KBM-7 (cell line): ENCODE measurements at places on chromosomes 6 and 20.

DNA sequence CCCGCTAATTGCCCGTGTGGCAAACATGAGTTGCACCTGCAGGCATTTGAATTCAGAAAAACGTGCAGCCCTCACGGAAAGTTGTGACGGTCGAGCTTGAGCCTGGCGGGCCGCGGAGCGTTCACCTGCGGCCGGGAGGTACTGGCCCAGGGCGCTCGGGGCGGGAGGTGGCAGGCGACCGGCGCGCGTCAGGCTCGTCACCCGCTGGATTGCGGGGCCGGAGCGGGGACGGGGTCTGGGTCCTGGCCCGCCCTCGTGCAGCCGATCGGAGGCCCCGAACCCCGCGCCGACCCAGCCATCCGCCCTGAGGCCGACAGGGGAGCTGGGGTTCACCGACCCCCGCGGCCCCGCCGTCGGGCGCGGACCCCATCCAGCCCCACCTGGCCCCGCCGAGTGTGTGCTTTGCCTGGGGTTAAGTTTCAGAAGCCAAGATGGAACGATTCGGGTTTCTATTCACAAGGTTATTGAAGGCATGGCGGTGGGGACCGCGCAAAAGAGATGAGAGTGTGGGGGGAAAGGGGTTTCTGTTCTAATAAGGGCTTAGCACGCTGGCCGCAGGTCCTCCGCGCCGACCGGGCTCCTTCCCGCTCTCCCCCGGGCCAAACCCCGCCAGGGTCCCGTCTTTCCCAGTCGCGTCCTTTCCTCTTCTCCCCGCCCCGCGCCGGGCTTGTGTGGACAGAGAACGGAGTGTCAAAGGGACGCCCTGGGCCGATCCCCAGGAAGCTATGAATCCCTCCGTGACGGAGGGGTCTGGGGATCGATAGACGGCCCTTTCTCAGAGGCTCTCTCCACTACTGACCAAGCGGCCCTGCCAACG lies 1.6 kb upstream of the HEY2 start:
- DNase-seq, result peak; percentile 32

- no peak for DNase-seq
Observed at GRCh38 chr6:40983752-40984151, 55.3 kb downstream of the UNC5CL start.

DNA sequence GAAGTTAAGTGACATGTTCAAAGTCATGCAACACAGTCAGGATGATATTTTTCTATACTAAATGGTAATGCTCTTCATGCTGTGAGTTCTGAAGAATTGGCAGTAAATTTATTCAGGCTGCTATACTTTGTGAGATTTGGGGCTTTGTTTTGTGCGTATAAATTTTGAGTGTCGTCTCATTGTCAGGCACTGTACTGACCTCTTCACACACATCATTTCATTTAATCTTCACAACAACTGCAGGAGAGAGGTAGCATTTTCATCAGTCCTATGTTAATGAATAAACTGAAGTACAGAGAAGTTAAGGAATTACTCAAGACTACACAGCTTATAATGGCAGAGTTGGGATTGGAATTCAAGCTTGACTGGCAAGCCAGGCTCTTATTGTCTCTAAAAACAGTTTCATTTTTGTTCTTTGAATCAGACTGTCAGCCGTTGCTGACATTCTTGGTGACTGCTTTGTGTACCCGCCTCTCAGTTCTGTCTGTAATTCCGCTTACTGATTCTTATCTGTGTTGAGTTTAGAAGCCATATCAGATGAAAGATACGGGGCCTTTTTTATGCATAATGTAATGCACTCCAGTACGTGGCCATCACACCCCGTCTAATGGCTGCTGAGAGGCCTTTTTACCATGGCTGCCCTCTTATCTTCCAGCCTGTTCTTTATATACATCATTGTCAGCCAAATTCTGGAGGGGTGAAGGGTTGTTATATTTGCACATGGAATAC lies 274.9 kb downstream of the UTRN start:
- DNase-seq, result peak; percentile 65

GRCh38 chr20:49140411-49140810 lies 47.7 kb downstream of the STAU1 start:
- no peak for DNase-seq

DNA sequence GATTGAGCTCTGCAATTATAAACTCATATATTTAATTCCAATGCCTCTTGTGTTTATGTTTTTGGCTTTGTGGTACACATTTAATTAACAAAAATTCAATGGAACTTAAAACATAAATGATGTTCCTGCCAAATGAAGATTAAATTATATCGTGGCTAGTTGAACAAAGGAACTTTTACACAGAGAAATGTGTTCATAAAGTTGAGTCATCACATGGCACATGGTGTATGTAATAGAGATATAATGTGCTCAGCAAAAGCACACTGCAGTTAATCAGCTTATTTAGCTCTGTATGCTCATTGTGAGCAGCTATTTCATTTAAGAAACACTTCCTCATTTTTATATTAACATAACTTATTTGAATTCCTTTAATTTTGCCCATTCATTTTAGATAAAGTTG lies 1295.6 kb upstream of the CITED2 start:
- DNase-seq, result no peak

GRCh38 chr6:170248111-170248805 lies 42.6 kb downstream of the DLL1 start:
- no peak for DNase-seq

DNA sequence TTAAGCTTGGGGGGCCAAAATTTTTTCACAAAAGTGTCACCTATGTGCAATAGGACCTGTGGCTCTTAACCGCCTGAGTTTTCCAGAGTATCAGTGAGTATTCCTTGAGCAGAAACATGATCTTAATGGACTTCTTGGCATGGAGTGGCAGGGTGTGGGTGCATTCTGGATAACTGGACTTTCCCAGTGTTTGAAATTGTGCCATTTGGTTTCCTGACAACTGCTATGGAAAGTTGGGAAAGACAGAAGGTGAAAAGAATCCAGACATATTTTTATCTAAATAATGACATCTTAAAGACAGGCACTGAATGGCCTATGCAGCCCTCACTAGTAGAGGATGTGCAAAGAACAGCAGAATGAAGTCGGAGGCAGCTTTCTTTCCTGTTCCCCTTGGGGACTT lies 34.3 kb upstream of the ADTRP start:
- no peak for DNase-seq

DNA sequence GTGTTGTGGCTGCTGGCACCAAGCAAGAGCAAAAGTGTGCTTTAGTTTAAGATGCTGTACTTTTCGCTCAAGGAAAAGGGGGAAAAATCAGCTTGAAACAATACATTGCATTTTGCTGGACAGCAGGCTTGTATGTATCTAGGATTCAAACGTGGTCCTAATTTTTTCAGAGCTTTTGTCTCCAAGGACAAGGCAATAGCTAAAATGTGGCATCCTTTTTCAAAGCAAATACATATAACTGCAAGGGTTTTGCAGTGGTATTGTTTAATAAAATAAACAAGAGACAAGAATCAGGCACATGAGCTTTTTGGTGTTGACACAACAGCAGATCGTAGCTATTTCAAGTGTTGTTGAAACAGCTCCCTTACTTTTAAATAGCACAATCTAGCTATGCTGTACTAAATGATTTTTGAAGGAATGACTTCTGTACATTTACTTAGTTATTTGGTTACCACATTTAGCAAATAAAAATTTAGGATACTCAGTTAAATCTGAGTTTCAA lies 137.0 kb upstream of the HEY2 start:
- no peak for DNase-seq

- DNase-seq, result no peak
Observed at GRCh38 chr6:157761331-157761921, 61.6 kb upstream of the SNX9 start.

GRCh38 chr6:113776998-113777397 lies 80.1 kb upstream of the MARCKS start:
- DNase-seq, result no peak

GRCh38 chr6:20349225-20349624 lies 52.5 kb upstream of the E2F3 start:
- DNase-seq, result no peak

DNA sequence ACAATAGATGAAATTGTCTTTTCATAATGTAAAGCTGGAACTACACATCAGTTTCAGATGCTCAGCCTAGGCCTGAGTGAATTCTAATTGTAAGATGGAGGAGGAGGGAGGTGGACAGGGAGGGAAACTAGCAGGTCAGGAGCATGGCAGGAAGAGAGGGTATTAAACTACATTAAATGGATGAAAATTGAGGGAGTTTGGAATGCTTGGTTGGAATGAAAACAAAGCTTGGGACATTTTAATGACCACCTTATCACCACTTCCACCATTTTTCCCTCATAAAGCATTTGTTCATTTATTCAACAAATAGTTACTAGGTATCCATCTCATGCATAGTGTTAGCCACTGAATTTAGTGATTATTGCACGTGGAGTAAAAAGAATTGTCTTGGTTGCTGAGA lies 65.0 kb downstream of the KIZ start:
- no peak for DNase-seq

GRCh38 chr6:37556881-37557644 lies 57.4 kb upstream of the CCDC167 start:
- DNase-seq, result no peak

DNA sequence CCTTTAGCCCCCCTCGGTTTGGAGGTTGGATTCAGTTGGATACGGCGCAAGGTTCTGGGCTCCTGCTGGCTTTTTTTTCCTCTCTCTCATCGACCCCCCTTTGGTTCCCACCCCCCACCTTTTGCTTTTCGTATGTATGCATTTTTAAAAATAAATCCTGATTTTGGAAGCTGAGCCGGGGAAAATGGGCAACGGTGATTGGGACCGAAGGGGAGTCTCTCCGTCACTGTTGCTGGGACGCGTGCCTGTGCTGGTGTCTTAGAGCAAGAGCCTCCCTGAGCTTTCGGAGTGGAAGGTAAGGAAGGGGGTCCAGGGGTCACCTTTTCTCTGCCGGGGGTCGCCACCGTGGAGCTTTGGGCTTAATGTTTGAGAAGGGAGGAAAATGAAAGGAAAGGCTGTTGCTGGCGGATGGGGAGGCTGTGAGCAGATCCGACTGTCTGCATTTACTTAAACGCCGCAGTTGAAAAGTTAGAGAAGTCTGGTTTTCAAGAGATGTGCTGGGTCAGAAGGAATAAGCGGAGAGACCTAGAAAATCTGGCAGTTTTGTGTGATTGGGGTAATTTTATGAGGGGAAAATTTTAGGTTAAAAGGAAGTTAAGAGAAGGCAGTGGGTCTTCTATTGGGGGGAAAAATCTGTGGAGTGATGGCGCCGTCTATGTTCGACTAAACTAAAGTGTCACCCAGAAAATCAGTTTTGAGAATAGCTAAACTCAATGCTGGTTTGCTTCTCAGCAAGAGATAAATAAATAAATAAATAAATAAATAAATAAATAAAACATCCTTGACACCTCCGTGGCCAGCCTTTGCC lies 828 bp downstream of the ADGRB3 start:
- DNase-seq, result peak; percentile 54

DNA sequence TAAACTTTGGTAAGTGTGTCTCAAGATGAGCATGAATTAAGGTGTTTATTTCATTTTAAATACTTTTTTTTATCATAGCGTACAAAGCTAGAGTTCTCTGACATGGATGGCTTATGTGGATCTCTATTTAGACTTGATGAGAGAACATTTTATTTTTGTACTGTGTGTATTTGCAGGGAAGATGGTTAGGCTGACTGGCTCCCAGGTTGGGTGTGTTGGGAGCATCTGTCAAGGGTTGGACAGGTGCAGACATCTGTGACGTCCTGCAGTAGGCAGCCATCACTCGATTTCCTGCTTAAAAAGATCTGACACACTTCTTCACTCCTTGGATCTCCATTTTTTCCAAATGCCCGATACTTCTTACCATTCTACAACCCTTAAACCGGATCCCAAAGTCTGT lies 221.9 kb upstream of the QKI start:
- DNase-seq, result no peak

DNA sequence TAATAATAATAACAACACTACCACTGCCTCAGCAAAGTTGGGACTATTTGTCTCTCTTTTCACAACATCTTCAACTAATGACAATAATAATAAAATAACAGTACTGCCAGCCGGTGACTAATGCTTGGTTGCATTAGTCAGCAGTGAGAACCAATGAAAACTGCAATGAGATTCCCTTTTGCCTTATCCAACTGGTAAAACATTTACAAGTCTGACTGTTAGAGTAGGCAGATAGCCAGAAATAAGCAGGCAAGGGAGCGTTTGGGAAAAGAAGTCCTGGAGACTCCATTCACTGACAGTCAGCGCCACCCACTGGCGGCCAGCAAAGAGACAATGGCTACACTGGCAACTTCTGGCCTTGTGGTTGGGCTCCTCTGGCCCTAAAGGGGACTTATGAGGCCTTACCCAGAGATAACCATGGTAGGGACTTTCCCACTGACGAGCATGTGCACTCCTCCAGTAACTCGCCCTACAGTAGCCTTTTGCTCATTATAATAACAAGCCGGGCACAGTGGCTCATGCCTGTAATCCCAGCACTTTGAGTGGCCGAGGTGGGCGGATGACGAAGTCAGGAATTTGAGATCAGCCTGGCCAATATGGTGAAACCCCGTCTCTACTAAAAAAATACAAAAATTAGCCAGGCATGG lies 3.4 kb upstream of the NSFL1C start:
- peak; percentile 79 for DNase-seq

- DNase-seq, result no peak
Observed at GRCh38 chr6:54020334-54020733, 90.9 kb upstream of the MLIP start.

- peak; percentile 88 for DNase-seq
Observed at GRCh38 chr6:26215585-26216358, 128.5 kb downstream of the HFE start.

- DNase-seq, result no peak
Observed at GRCh38 chr6:18016698-18017097, 29.3 kb upstream of the KIF13A start.

- DNase-seq, result no peak
Observed at GRCh38 chr6:42190554-42191183, 4.1 kb downstream of the GUCA1B start.

GRCh38 chr20:1941226-1941625 lies 46.0 kb downstream of the SIRPA start:
- DNase-seq, result no peak

- no peak for DNase-seq
Observed at GRCh38 chr20:10911298-10911697, 237.5 kb upstream of the JAG1 start.

DNA sequence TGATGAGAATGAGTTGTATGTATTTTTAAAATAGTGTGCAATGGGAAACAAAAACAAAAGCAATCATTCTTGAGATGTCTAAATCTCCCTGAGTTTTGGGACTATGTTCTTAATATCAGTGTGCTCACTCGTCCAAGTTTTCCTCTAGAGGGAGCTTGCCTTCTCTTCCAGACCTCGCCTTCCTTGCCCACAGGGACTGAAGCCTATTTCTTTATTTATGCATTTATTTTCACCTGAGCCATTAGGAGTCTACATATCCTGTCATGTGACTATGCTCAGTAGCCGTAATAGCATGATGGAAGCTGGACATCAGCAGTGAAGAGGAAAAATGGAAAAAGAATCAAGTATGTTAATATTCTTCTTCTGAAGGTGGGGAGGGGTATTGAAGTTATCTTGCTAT lies 131.2 kb downstream of the SH3BGRL2 start:
- DNase-seq, result no peak

GRCh38 chr6:128882991-128883611 lies at the start of gene LAMA2:
Gene LAMA2, plus strand, starts transcription at chr6:128883138. Its CDS starts 108 bp downstream, at chr6:128883246.
- peak; percentile 20 for DNase-seq
